Urinary bladder (tissue), 4 donors: ENCODE measurements at places on chromosomes 5 and 9.

DNA sequence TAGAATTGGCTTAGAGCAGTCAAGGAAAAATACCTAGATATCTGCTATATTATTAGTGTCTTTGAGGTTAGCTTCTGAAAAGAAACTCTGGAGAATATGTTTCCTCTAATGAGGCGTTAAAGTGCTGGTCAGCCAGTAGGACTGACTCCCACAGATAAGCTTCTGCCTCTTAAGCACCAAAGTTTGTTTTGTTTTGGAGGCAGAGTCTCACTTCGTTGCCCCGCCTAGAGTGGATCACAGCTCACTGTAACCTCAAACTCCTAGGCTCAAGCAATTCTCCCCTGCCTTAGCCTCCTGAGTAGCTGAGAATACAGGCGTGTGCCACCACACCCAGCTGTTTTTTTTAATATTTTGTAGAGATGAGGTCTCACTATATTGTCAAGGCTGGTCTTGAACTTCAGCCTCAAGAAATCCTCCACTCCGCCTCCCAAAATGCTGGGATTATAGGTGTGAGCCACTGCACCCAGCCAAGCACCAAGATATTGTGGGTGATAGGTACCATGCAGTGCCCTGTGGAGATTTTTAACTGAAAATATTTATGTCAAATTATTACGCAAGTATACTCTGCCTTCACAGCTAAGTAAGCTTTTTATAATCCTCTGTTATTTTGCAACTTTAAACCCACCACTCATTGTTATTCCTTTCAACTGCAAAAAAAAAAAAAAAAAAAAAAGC is 24.7 kb upstream of the TMEM171 start:
- DNase-seq, result no peak

GRCh38 chr9:128020692-128021091 is 39.9 kb upstream of the EEIG1 start:
- no peak for DNase-seq

DNA sequence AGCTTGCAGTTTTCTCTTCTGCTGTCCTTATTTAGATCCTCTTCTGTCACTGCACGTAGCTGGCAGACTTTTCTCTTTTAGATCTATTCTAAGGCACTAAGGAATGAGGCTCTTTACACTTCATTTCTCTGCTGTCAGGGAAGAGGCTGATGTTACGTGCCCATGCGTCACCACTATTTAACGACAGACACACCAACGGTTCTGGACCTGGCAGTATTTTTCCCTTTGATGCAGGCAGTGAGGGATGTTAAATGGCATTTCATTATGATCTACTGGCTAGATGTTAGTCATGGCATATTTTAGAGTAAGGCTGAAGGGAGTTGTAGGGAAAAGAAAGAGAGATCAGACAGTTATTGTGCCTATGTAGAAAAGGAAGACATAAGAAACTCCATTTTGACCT is 8.2 kb upstream of the CRHBP start:
- DNase-seq, result no peak

GRCh38 chr5:81513982-81514381 is 120.0 kb upstream of the ACOT12 start:
- DNase-seq, result no peak

- no peak for DNase-seq
Observed at GRCh38 chr5:133438487-133438886, 173.9 kb downstream of the FSTL4 start.
